Epithelial cell of esophagus (primary cell): ENCODE measurements at places on chromosomes 2 and 18.

DNA sequence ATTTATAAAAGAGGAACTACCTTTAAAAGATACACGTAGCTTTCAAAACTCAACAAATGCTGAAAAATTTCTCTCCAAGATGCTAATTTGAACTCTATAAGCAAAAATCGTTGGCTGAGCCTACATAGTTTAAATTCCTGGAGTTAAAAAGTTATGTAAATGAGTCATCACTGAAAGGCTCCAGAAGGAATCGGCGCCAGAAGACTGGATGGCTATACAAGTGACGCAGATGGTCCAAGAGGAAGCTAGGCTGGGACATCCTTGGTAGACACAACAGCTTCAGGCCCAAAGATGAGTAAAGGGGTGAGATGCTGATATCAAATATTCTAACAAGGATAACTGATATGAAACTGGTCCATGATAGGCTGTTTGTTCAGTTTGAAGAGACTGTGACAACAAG, 22.8 kb upstream of the DNAH6 start:
- DNase-seq = peak; percentile 53

DNA sequence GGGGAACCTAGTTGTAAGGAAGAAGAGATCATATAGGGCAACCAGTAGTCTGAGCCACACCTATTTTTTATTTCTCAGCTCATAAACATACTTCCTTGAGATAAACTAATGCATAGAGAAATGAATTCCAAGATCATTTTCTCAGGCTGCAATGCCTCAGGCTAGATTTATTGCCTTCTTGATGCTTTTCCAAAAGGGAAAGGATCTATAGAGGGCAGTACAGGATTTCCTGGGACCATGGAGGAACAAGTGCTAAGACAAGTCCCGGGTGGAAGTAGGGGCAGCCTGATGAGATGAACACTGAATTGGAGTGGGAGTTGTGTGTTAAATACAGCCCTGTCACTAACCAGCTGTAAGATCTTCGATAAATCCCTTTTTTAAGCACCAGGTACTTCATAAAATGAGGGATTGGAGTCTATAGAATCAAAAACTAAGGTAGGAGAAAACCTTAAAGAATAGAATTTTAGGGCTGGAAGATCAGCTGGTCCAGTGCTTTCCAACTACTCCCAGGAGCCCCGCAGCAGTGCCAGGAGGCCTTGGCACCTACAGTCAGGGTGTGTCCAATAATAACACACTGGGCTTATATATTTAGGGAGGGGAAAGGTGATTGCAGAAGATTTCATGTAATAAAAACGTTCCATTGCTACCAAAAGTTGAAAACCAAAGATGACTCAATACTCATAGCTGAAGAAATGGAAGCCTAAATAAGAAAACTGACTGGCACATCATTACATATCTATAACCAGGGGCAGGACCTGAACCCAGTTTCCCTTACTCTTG, 58.1 kb downstream of the SERTAD2 start:
- peak; percentile 40 for DNase-seq

DNA sequence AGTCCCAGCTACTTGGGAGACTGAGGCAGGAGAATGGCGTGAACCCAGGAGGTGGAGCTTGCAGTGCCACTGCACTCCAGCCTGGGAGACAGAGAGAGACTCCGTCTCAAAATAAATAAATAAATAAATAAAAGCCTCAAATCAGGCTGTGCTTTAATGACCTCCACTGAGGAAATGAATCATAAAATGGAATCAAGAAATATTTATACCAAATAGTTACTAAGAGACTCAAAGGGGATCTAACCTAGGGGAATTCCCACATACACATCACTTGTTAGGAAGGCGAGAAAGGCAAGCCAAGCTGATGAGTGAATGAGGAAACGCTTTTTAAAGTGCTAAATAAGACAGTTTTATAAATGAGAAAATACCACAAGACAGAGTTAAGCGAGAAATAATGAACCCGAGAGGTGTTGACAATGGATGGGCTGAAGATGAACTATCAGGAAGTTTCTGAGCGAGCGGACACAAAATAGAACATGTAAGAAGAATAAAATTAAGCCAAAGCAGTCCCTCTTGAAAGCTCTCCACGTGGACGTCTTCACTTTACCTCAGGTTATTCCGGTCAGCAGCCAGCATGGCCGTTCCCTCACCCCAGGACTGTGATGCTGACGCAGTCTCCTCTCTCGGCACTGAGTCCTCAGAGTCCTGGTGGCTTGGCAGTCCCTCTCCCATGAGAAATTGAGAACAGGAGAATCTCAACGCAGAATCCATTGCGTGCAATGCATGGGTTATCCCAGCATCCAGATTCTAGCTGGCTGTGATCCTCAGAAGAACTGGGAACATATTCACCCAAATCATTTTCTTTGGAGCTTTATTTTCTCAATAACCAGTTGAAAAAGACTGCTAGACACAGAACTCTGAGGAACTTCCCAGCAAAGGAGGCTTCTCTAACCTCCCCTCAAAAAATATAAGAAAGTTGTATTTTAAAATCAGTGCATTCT, 22.3 kb downstream of the PXDN start:
- peak; percentile 93 for DNase-seq

DNA sequence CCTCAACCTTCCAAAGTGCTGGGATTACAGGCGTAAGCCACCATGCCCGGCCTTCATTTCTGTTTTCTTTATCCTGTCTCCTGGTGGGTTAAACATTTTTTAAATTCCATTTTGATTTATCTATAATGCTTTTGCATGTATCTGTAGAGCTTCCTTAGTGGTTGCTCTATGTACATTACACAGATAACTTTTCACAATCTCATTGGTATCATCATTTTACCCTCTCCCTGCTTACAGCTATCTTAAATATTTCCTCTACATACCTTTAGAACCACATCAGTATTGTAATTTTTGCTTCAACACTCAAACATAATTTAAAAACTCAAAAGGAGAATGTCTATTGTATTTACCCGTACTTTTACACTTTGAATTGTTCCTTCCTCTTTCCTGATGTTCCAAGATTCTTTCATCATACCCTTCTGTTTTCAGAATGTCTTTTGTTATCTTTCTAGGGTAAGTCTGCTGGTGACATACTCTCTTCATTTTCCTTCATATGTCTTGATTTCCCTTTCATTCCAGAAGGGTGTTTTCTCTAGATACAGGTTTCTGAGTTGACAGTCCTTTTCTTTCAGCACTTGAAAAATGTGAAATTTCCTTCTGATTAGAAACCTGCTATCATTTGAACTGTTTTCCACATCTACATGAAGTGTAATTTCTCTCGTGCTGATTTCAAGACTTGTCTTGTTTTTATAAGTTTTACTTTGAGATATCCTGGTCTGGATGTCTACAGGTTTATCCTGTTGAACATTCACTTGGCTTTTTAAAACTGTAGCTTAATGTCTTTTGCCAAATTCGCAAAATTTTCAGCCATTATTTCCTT, 21.9 kb downstream of the PPP3R1 start:
- no peak for DNase-seq

GRCh38 chr2:17748745-17749144, 4.9 kb downstream of the SMC6 start:
- no peak for DNase-seq

DNA sequence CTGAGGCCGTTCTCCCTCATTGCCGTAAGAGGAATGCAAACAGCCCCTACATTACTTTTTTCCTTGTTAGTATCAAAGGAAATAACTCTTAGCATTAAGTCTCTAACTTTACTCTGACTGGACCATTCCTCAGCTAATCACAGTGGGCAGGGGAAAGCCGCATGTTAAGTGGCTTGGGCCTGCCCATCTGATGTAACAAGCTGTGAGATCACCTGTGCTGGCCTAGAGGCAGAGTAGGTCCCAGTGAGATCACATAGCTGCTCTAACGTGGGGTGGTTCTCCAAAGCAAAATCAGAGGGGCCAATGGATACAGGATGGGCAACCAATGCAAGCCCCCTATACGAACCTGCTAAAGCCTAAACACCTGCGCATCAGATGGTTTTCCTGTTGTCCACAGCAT, 5.9 kb upstream of the MOCOS start:
- DNase-seq = peak; percentile 21

GRCh38 chr2:23363268-23363667, 21.7 kb upstream of the KLHL29 start:
- no peak for DNase-seq

- peak; percentile 34 for DNase-seq
Observed at GRCh38 chr2:190344276-190344827, 963 bp downstream of the INPP1 start.

DNA sequence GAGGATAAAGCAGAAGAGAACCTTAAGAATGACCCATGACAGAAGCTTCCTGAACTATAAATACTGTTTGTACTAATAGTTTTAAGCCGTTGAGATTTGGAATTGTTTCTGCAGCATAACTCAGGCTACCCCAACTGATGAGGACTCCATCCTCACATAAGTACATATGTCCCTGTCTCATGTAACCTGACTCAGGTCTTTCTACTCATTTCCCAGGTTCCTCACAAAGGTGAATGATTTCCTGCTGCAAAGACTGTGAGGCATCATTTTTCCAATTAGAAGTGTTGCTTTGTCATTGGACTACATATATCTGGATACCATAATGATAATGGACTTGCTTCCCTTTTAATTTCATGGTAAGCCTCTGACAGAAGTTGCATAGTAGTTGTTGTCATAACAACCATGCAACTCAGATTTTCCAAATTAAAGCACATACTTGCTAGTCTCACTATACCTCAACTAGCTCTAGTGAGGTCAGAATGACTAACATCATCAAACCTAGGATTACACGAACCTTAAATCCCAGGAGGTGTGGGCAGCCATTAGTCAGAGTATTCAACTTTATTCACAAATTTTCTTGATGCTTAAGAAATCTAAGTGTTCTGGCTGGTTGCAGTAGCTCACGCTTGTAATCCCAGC, 38.0 kb upstream of the NEDD4L start:
- peak; percentile 82 for DNase-seq

GRCh38 chr2:43361286-43361685, 134.9 kb upstream of the ZFP36L2 start:
- DNase-seq = no peak
